Naive thymus-derived CD8-positive, alpha-beta T cell (primary cell): ENCODE measurements at places on chromosomes 13 and 19. TPM values are rescaled to one million over a fixed set of nuclear protein-coding genes. Genes with fewer than 3 reads are reported as not detected.

- peak overlapping the region; percentile 70 for H3K27ac ChIP-seq
- peaks cover 70% of the 10 kb centered on the region for H3K4me1 ChIP-seq
- peak overlapping the region; percentile 79 for H3K4me3 ChIP-seq
- DNase-seq, result peak; percentile 52
These were observed 64.4 kb upstream of the NPAS1 start for GRCh38 chr19:46954993-46955812.

GRCh38 chr13:22336460-22336859 lies 665.6 kb downstream of the FGF9 start:
- H3K4me3 ChIP-seq, result no peak overlapping the region
- peaks cover 7% of the 10 kb centered on the region for H3K36me3 ChIP-seq
- no peak for DNase-seq
- H3K4me1 ChIP-seq, result peaks cover 2% of the 10 kb centered on the region
- H3K27me3 ChIP-seq, result no peaks in the 10 kb centered on the region

DNA sequence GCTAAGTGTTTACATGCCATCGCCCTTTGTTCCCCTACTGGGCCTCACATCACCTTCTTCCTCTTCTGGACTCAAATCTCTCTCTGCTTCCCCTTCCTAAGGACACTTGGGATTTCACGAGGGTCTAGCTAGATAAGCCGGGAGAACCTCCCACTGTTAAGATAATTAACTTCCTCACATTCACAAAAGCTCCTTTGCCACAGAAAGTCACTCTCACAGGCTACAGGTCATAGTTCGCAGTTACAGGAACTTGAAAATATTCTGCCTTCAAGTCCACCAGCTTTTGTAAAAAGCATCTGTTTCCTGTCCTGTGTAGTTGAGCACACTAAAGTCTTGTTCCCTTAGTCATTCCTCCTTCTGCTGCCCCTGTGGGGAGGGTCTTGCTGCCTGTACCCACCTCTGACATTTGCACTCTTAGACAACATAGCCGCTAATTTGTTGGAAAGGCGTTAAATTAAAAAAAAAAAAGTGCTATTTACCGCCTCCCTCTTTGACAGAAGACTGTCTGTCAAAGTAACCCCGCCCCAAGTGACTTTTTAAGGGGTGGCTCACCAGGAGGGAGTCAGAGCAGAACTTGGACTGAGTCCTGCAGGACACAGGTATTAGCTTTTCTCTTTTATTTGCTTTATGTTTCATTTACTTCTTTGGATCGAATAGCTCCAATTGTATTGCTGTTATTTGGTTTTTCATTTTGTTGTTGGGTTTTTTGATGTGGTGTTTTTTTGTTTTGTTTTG lies 26.8 kb upstream of the CEACAM21 start:
- no peaks in the 10 kb centered on the region for H3K27me3 ChIP-seq
- H3K4me3 ChIP-seq, result peak overlapping the region; percentile 99
- DNase-seq, result peak; percentile 55
- peaks cover 44% of the 10 kb centered on the region for H3K36me3 ChIP-seq
- H3K27ac ChIP-seq, result peak overlapping the region; percentile 100
- peaks cover 81% of the 10 kb centered on the region for H3K4me1 ChIP-seq

GRCh38 chr19:54461613-54462012 lies 2.0 kb downstream of the LENG9 start:
- peak overlapping the region; percentile 39 for H3K4me3 ChIP-seq
- peaks cover 42% of the 10 kb centered on the region for H3K4me1 ChIP-seq
- no peaks in the 10 kb centered on the region for H3K36me3 ChIP-seq
- DNase-seq, result no peak

GRCh38 chr13:79121286-79121685 lies 284.8 kb downstream of the RBM26 start:
- no peak for DNase-seq
- no peak overlapping the region for H3K4me3 ChIP-seq
- no peak overlapping the region for H3K27ac ChIP-seq
- H3K4me1 ChIP-seq, result no peaks in the 10 kb centered on the region

DNA sequence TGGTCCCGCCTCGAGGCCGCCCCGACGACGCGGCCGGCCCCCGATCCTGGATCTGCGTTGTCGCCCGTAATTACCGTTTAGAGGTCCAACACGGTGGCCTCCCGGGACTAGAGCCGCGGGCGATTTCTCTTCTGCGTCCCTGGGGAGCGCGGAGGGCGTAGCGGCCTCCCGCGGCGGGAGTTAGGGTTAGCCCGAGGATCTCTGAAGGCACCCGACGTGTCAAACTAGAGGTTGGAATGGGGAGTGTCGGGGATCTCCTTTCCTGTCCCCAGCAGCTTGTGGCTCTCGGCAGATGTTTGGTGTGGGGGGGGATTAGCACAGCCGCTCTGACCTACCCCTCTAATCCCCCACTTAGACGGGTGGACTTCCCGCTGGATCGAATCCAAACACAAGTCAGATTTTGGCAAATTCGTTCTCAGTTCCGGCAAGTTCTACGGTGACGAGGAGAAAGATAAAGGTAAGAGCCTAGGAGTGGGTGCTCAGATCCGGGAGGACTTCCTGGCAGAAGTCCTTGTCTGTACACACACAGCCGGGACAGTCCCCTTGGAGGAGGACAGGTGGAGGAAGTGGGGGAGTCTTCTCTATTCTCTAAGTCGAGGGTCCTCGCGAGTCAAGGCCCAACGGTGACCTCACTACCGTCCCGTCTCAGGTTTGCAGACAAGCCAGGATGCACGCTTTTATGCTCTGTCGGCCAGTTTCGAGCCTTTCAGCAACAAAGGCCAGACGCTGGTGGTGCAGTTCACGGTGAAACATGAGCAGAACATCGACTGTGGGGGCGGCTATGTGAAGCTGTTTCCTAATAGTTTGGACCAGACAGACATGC lies 581 bp downstream of the CALR start:
- H3K27me3 ChIP-seq, result no peaks in the 10 kb centered on the region
- H3K4me3 ChIP-seq, result peak overlapping the region; percentile 97
- peaks cover 70% of the 10 kb centered on the region for H3K4me1 ChIP-seq
- no peak for DNase-seq
- peak overlapping the region; percentile 96 for H3K27ac ChIP-seq
- H3K36me3 ChIP-seq, result peaks cover 52% of the 10 kb centered on the region

Gene PCDH9
- total RNA-seq, result 1.4 TPM

DNA sequence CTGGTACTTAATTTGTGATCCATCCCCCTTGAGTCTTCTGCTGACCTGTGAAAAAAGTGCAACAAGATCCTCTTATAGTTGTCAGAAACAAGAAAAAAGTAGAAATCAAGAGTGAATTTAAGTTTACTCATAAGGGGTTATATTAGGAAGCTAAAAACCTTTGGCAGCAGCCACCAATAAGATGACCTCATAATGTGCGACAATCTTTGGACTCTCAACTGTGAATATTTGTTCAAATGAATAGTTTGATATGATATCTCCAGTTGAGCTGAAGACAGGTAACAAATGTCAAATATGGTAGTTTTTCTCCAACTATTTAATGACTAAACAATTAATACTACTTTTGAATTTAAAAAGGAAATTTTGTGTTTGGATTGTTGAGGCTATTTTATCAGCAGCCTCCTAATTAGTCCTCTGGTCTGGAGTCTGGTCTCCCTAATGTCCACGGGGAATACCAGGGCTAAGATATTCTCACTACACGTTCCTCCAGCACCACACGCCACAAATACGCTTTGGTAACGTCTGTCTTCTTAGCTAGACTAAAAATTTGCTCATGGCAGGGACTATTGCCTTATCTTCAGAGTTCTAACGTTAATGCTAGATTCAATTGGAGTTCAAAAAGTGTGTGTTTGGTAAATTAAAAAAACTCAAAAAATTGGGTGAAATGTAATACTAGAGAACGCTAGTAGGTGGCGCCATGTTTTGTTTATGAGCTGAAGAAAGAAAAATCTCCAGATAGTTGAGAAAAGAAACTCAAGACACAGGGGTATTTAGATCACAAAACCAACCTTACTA lies 51.0 kb upstream of the PDX1 start:
- no peaks in the 10 kb centered on the region for H3K4me1 ChIP-seq
- H3K36me3 ChIP-seq, result no peaks in the 10 kb centered on the region
- no peak overlapping the region for H3K4me3 ChIP-seq
- H3K27ac ChIP-seq, result no peak overlapping the region

Gene RASAL3
- 218 TPM for total RNA-seq

GRCh38 chr19:35225951-35226350 lies 2.6 kb downstream of the FAM187B start:
- peak overlapping the region; percentile 92 for H3K27ac ChIP-seq
- H3K27me3 ChIP-seq, result no peaks in the 10 kb centered on the region
- DNase-seq, result no peak
- H3K36me3 ChIP-seq, result no peaks in the 10 kb centered on the region
- peaks cover 43% of the 10 kb centered on the region for H3K4me1 ChIP-seq

DNA sequence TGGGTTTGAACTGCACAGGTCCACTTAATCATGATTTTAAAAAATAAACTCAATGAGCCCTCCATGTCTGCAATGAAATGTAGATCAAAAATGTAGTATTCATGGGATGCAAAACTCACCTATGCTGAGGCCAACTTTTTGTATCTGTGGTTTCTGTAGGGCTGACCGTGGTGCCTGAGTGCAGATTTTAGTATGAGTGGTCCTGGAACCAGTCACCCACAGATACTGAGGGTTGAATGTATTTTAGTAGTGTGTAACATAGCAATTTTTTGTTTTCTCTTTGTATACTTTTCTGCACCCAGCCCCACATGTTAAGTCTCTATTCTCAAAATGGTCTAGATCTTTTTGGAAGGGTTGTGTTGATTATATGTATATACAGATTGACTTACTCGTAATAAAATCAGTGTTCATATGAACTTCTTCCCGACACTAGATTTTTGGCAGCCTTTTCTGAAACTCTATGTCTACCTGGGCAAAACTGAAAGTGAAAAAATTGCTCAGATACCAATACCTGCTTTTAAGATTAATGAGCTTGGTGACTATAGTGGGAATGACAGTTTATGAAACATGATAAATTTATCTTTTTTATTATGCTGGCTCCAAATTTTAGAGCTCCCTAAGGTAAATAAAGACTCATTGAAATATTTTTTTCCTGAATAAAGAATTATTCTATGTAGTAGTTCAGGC lies 51.6 kb downstream of the DNAJC15 start:
- H3K36me3 ChIP-seq, result peaks cover 32% of the 10 kb centered on the region
- no peak for DNase-seq
- H3K4me3 ChIP-seq, result peak overlapping the region; percentile 41
- no peak overlapping the region for H3K27ac ChIP-seq

- no peak overlapping the region for H3K4me3 ChIP-seq
- no peaks in the 10 kb centered on the region for H3K36me3 ChIP-seq
These were observed 38.6 kb upstream of the RNF17 start for GRCh38 chr13:24725379-24725778.

GRCh38 chr13:48501705-48502104 lies 31.2 kb downstream of the RCBTB2 start:
- H3K36me3 ChIP-seq, result no peaks in the 10 kb centered on the region
- H3K27me3 ChIP-seq, result no peaks in the 10 kb centered on the region
- no peak for DNase-seq
- no peak overlapping the region for H3K4me3 ChIP-seq
- H3K4me1 ChIP-seq, result peaks cover 33% of the 10 kb centered on the region

Gene KLK3
- not detected for total RNA-seq

- no peaks in the 10 kb centered on the region for H3K27me3 ChIP-seq
- DNase-seq, result no peak
- no peak overlapping the region for H3K27ac ChIP-seq
These were observed 2018.0 kb upstream of the PCDH20 start for GRCh38 chr13:63433546-63434150.

Gene FBXO17
- not detected for total RNA-seq

Gene EBI3
- 0.47 TPM for total RNA-seq

DNA sequence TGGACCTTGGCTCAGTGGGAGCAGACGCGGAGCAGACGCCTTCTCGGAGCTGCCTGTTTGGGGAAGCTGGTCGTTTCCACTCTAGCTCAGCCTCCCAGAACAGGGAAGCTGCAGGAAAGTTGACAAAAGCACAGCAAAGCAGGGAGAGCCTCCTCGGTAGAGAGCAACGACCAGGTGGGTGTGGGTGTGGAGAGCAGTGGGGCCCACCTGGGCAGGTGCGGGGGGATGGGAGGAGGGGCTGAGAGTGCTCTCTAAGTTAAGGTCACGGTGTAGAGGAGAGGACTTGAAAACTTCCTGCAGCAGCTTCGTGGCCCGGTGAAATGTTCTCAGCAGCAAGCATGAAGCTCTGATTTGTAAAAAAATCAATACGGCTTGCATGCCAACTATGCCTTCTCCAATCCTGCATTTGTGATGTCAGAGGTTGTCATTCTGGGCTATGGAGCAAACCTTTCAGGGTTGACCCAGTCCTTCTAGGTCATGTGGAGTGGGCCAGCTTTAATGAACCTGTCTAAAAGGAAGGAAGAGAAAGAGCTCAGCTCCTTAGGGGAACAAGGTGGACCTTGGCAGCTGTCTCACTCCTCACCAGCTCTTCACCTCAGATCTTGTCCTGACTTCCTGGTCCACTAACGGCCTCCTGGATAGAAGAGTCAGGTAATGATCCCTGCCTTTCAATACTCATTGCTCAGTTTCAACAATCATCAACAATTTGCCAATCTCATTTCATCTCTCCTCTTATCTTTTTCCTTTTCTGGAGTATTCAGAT lies 85.8 kb upstream of the UBL3 start:
- H3K36me3 ChIP-seq, result no peaks in the 10 kb centered on the region
- no peaks in the 10 kb centered on the region for H3K27me3 ChIP-seq
- peak overlapping the region; percentile 90 for H3K4me3 ChIP-seq
- H3K27ac ChIP-seq, result peak overlapping the region; percentile 69

Gene DNASE2
- 26.2 TPM for total RNA-seq

Gene MZF1
- total RNA-seq, result 53.2 TPM

GRCh38 chr19:55650126-55650557 lies 2.1 kb downstream of the CCDC106 start:
- no peaks in the 10 kb centered on the region for H3K27me3 ChIP-seq
- H3K36me3 ChIP-seq, result no peaks in the 10 kb centered on the region
- no peak for DNase-seq
- H3K4me1 ChIP-seq, result peaks cover 39% of the 10 kb centered on the region
- H3K27ac ChIP-seq, result peak overlapping the region; percentile 43

DNA sequence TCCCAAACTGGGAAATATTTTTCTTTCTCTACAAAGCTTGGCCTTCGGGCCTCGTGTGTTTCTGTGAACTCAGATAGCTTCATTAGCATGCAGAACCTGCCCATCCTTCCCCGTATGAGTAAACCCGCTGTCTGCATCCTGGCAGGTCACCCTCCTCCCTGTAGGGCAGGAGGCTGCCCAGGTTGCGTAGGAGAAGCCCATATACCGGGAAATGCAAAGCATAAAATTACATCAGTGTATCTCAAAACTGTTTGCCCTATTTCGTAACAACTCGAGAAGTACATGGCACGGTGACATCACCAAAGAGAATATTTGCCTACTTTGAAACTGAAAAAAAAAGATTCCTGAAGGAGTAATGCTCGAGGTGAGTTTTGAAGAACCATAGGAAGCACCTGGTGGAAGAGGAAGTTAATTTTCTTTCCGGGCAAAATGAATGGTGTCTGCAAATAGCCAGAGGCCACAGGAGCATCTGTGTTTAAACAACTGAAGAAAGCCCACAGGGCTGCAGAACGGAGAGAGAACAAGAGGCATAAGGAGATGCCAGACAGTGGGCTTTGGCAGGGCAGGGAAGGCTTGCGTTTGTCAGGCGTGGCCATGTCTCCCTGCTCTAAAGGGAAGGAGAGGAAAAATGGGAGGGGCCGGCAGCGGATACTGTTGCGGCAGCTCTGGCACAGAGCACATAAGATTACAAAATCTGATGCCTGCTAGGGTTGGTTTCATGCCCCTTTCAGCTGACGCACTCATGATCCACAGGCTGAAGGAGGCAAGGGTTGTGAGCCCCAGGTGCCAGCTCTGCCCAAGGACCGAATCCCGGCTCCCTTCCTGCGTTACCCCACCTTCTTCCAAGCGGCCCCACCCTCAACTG lies 81.4 kb downstream of the IRS2 start:
- no peak for DNase-seq
- peak overlapping the region; percentile 57 for H3K4me3 ChIP-seq
- H3K36me3 ChIP-seq, result no peaks in the 10 kb centered on the region
- peaks cover 9% of the 10 kb centered on the region for H3K4me1 ChIP-seq
- no peak overlapping the region for H3K27ac ChIP-seq
